Astrocyte (in vitro differentiated cells and primary cell): ENCODE measurements at places on chromosomes 11 and 22. TPM values are rescaled to one million over a fixed set of nuclear protein-coding genes. Genes with fewer than 3 reads are reported as not detected.

GRCh38 chr11:112294688-112295340 lies 34.2 kb upstream of the PLET1 start:
- no peaks in the 10 kb centered on the region for H3K36me3 ChIP-seq
- no peak overlapping the region for H3K27ac ChIP-seq
- H3K4me1 ChIP-seq, result peaks cover 27% of the 10 kb centered on the region
- peak; percentile 49 for DNase-seq
- H3K4me3 ChIP-seq, result no peak overlapping the region

DNA sequence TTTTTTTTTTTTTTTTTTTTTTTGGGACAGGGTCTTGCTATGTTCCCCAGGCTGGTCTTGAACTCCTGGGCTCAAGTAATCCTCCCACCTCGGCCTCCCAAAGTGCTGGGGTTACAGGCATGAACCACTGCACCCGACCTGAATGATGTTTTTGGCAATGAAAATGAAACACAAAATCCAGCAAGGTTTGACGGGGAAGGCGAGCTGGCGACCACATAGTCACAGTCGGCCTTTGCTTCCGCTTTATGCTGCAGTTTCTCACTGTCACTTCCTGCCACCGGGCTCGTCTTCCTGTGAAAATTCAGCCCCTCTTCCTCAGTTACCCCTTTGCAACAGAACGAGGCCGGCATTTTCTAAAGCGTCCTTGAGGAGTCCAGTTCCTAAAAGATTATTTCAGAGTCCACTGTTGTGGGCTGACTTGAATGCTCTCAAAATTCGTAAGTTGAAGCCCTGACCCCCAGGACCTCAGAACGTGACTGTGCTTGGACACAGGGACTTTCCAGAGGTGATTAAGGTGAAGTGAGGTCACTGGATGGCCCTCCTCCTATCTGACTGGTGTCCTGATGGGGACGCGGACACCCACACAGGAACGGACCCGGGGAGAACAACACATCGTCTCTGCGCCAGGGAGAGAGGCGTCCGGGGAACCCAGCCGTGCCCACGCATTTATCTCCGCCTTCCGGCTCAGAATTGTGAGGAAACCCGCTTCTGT lies 2.9 kb upstream of the BID start:
- H3K4me3 ChIP-seq, result no peak overlapping the region
- H3K27ac ChIP-seq, result no peak overlapping the region
- no peaks in the 10 kb centered on the region for H3K36me3 ChIP-seq
- no peak for DNase-seq
- H3K27me3 ChIP-seq, result no peaks in the 10 kb centered on the region

DNA sequence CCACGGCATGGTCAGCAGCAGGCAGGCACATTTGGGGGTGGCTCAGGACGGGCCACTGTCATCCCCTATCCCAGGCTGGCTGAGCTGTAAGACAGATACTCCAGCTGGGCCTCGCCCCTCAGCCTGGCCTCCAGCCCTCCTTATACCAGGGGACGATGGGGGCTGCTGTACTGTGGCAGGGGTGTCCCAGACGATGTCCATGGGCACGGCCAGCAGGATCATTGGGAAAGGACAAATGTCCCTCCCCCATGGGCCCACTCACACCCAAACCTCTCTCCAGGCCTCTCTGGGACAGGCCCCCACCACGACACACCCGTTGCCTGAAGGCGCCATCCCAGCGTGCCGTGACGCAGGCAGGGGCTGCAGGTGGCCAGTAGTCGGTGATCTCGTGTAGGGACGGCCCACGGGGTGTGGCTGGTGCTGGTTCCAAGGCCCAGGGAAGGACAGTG lies 1.5 kb upstream of the IL17REL start:
- H3K27me3 ChIP-seq, result peaks cover 42% of the 10 kb centered on the region
- DNase-seq, result no peak
- no peak overlapping the region for H3K27ac ChIP-seq
- no peak overlapping the region for H3K4me3 ChIP-seq
- no peaks in the 10 kb centered on the region for H3K36me3 ChIP-seq

The CFAP300 gene
- total RNA-seq, result 0.64 and 0.65 TPM in 2 replicates

- no peak overlapping the region for H3K27ac ChIP-seq
- no peak for DNase-seq
- H3K36me3 ChIP-seq, result peaks cover 15% of the 10 kb centered on the region
- H3K4me3 ChIP-seq, result no peak overlapping the region
- H3K4me1 ChIP-seq, result no peaks in the 10 kb centered on the region
- no peaks in the 10 kb centered on the region for H3K27me3 ChIP-seq
Observed at GRCh38 chr22:24379536-24379935, 47.9 kb upstream of the ADORA2A start.

DNA sequence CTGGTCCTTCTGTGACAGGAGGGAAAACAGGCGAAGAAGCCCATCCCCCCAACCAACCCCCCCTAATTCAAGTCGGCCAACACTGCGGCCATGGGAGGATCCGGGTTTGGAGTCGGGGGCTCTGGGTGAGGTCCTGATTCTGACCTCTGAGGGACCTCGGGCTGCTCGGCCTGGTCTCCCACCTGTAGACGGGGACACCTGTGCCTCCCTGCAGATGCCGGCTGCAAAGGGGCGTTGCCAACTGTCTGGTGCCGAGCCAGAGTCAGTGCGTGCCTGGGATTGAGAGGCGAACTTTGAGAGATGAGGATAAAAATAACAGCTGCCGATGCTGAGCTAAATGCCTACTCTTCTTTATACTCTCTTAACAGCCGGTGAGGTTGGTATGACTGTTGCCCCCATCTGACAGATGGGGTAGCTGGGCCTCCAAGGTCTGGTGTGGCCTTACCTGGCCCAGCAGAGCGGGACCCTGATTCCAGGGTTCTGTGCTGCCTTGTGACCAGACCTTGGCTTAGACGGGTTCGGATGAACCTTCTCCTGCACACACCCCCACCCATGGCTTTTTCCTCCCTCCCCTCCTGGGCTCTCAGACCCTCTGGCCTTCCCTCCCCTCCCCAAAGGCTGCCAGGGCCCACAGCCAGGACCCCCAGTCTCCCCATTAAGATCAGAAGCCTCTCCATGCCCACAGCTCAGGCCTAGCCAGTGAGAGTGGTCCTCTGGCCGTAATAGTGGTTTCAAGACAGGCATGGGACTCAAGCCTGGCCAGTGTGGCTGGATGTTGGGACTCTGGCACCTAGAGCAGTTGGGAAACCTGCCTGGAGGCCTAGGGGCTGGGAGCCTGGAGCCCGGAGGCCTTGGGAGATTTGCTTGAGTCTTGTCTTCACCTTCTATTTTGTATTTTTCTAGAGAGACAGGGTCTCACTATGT lies 41.7 kb downstream of the KCNJ4 start:
- no peaks in the 10 kb centered on the region for H3K4me1 ChIP-seq
- no peaks in the 10 kb centered on the region for H3K36me3 ChIP-seq
- no peak for DNase-seq
- no peak overlapping the region for H3K27ac ChIP-seq

DNA sequence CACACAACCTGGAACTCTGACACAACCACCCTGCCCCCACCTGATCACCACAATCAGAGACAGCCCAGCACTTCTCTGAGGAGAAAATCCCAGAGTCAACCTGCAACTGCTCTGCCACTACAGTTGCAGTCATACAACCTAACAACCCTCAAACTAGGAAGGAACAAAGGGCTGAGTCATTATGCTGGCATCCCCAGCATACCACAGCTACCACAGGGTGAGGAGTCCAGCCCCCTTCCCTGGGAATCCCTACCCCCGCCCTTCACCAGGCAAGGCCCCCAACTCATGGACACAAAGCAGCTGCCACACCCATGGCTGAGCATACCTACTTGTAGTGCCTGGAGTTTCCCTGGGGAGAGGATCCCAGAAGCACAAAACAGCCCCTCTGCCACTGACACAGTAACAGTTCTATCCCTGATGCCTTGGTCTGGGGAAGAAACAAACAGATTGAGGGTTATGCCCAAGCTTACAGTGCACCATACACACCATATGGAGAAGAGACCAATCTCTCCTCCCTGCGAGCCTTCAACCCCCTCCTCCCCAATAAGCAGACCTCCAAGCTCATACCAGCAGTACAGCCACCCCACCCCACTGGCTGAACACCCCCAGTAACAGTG lies 68.5 kb upstream of the C11orf58 start:
- H3K4me3 ChIP-seq, result no peak overlapping the region
- peak; percentile 79 for DNase-seq
- H3K27me3 ChIP-seq, result no peaks in the 10 kb centered on the region
- H3K36me3 ChIP-seq, result no peaks in the 10 kb centered on the region
- peaks cover 5% of the 10 kb centered on the region for H3K4me1 ChIP-seq

The PRR5L gene
- total RNA-seq, result 55.6 and 56.0 TPM in 2 replicates

DNA sequence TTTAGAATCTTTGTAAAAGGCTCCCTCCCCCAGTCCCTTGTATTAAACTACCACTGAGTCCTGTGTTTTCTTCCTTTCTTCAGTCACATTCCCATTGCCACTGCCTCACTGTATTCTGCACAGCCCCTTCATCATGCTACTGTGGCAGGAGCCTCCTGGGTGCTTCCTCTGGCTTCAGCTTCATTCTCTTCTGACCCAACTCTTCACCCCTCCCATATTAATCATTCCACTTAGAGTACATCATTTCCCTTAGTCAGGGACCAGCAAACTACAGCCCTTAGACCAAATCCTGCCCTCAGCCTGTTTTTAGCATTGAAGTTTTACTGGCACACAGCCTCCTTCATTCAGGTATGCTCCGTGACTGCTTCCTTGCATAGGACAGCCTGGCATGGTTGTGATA lies 127.7 kb upstream of the MTNR1B start:
- no peak overlapping the region for H3K27ac ChIP-seq
- H3K4me3 ChIP-seq, result no peak overlapping the region
- peaks cover 9% of the 10 kb centered on the region for H3K4me1 ChIP-seq
- no peaks in the 10 kb centered on the region for H3K27me3 ChIP-seq
- no peaks in the 10 kb centered on the region for H3K36me3 ChIP-seq

The LRRC4C gene
- total RNA-seq, result 9.0 and 15.3 TPM in 2 replicates

DNA sequence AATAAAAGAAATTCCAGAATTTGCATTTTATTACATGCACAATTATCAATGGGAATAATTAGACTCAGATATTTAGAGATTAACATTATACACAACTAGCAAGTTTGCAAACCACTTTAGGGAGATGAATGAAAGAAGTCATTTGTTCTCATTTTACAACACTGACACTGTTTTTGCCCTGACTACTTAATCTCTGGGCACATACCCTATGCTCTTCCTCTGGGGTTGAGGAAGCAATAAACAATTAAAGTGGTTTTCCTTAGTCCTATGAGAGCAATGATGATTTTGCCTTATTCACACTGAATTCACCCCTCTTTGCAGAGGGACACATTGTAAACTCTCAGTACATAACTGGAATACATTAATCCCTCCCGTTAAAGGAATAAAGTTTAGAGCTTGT lies 72.7 kb downstream of the TRPC6 start:
- no peaks in the 10 kb centered on the region for H3K36me3 ChIP-seq
- no peaks in the 10 kb centered on the region for H3K4me1 ChIP-seq
- DNase-seq, result no peak
- H3K4me3 ChIP-seq, result no peak overlapping the region

The NDUFV1 gene
- 117 and 118 TPM in 2 replicates for total RNA-seq

DNA sequence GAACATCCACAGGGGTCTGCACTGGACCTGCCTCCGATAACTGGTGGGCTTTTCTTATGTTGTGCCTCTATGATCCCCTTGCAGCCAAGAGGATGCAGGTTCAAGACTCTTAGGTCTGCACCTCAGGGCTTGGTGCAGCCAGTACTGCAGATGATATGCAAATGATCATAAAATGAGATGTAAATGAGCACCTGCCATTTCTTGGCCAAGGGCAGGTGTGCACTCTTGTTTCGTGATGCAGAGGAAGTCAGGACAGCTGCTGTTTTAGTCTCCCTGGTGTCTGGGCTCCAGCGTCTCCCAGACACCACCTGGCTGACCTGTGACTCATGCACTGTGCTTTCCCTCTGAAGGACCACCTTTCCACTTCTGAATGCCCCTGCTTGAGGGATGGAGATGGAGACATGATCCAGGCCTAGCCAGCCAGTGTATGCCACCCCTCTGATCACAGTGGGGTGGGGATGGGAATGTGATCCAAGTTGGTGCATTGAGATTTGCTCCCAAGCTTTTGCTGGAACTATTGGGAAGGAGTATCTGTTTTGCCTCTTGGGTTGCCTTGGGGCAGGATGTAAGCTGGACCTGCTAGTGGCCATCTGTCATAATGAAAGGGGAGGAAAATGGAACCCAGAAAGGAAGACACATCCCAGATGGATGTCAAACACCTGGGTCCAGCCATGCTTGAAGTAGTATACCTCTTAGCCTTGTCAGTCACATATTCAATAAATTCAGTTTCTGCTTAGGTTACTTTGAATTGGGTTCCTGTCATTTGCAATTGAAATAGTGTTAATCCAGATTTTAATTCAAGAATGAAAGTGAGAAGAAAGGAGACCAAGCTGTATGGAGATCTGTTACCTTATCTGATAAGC lies 3.3 kb upstream of the KCNJ11 start:
- peaks cover 9% of the 10 kb centered on the region for H3K27me3 ChIP-seq
- peaks cover 3% of the 10 kb centered on the region for H3K4me1 ChIP-seq
- no peak for DNase-seq
- no peak overlapping the region for H3K27ac ChIP-seq

DNA sequence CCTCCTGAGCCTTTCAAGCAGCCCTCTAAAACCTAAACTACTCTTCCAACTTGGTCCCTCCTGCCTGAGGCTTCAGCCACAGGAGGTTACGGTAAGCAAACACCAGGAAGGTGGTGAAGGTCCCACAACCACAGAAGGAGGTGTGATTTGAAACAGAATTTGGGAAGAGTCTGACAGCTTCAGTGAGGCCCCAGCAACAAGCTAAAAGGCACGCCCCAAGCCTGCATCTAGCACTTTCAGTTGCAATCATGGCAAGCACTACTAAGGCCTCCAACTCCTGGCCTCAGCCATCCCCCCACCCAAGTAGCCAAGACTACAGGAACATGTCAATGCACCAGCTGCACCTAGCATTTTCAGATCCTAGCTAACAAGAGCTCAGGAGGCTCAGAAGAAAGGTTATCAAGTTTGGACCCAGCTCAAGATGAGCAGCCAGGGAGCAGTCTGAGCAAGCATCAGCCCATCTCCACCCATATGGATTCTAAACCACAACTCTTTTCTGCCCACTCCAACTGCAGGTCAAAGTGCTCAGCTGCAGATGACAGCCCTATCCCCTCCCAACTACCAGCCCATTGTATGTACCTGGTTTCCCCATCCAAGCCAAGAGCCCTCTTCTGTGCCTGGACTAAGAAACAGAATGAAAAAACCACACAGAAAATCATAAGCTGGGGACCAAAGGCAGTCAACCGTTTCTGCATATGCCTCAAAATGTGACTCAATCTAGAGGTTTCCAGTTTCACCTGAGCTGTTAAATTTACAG lies 10.4 kb upstream of the AHNAK start:
- H3K4me3 ChIP-seq, result no peak overlapping the region
- peak overlapping the region; percentile 82 for H3K27ac ChIP-seq
- DNase-seq, result no peak
- H3K36me3 ChIP-seq, result peaks cover 24% of the 10 kb centered on the region
- no peaks in the 10 kb centered on the region for H3K27me3 ChIP-seq
- peaks cover 78% of the 10 kb centered on the region for H3K4me1 ChIP-seq

The HPS4 gene
- total RNA-seq, result 21.9 and 25.2 TPM in 2 replicates

DNA sequence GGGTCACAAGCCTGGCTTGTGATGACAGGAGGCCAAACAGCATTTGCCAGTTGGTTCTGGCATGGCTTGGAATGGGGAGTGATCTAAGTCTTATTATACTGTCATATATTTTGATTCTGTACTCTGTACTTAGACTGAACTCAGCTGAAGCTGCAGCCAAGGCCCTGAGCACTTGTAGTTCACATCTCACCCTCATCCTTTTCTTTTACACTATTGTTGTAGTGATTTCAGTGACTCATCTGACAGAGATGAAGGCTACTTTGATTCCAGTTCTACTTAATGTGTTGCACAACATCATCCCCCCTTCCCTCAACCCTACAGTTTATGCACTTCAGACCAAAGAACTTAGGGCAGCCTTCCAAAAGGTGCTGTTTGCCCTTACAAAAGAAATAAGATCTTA lies 843 bp downstream of the OR56B1 start:
- no peaks in the 10 kb centered on the region for H3K27me3 ChIP-seq
- no peaks in the 10 kb centered on the region for H3K36me3 ChIP-seq
- DNase-seq, result peak; percentile 73
- H3K4me3 ChIP-seq, result no peak overlapping the region
- H3K27ac ChIP-seq, result no peak overlapping the region
